Retinal pigment epithelial cell (primary cell): ENCODE measurements at places on chromosomes 1 and 21.

DNA sequence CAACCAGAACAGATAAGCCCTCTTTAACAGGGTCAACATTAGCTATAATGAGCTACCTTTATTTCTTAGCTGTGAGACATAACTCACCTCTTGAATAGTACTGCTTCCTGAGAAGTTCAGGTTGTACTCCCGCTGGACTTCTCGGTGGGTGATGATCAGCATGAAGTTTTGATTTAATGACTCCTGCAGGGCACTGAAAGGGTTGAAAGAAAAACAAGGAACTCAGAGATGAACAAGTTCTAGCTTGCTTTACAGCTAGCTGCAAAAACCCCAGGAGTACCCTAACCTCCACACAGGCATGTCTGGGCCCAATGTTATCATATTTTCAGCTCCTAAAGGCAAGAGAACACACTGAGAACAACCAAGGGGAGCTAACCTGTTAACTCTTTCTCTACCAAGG is 254.4 kb downstream of the FAF1 start:
- no peak for DNase-seq

GRCh38 chr1:189429610-189430009 is 1048.1 kb downstream of the BRINP3 start:
- no peak for DNase-seq

DNA sequence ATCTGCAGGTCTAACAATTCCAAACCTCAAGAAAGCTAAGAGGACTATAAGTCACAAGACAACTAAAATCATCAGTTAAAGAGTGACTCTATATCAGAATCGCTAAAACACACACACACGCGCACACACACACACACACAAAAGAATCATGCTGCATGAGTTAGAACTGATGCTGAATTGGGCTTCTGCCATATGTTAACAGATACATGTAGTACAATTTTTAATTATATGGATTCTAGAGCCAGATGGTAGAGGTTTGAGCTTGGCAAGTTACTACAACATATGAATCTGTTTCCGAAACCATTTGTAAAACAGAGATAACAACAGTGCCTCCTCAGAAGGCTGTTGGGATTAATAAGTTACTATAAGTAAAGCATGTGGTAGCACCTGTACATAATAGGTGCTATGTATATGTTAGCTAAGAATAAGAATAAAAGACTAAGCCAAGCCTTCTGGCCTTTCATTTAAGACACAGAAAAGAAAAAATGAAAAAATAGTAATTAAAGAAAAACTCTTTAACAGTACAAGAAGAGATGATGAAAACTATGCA is 17.9 kb downstream of the EPRS1 start:
- DNase-seq, result no peak

DNA sequence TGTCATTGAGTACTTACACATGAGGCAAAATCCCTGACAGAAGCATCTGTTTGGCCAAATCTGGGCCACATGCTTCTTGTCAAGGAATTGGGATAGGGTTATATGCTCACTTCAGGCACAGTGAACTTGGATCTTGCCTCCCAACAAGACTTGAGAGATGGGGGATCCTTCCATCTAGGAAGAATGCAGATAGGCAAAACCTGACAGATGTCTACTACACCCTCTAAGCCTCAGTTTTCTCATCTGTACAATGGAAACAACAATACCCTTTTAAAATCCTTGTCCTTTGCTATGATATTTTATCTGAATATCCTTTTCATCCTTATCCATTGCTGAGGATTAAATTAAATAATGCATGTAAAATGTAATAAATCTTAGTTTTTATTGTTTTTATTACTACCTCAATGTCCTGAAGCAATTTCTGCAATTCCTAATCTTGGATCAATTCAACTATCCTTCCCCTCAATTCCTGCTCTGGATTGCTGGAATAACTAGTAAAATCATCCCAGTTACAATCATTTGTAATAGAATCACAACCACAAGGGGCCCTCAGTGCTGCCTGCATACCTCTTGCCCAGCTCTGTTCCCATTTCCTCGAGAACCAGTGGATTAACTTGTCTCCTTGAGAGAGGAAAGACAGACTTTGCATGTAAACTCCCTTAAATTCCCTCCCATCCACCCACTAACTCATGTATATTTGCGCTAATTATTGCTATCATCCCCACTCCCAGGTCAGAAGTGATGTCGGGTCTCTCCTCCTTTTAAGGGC is 8.1 kb upstream of the XPR1 start:
- no peak for DNase-seq

DNA sequence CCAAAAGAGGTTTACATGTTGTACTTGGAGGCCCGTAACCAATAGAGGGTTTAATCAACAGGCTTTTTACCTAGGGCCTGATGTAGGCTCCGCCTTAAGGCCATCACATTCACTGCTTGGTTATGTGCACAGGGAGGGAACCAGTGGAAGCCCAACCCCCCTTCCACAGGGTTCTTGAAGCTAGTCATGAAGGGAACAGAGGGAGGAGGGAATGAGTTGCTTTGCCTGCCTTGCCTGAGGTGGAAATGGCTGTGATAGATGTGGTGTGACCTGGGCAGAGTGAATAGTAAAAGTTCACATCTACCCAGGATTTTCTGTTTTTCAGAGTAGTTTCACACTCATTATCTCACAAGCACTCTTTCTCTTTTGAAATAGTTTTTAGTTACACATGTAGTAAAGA is 215.1 kb downstream of the ST6GALNAC3 start:
- no peak for DNase-seq

DNA sequence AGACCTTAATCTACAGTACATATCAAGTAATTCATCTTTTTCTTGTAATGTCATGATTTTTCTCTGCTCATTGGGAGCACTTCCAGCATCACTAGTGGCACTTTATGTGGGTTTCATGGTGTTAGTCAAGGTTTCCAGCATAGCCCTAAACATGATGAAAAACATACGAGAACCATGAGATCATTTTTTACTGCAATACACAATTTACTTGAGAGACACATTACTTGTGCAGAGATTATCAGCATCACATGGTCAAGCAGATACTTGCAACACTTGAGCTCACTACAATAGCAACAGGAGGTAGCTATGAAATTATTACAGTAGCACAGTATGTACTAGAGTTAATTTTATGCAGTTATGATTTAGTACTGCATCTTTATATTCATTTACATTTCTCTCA is 36.4 kb downstream of the ITGB3BP start:
- DNase-seq, result no peak

- DNase-seq, result no peak
Observed at GRCh38 chr1:94962409-94963265, 35.7 kb upstream of the CNN3 start.

- DNase-seq, result no peak
Observed at GRCh38 chr21:35587841-35588380, 472.4 kb downstream of the SETD4 start.

- DNase-seq, result no peak
Observed at GRCh38 chr1:39726600-39726999, 12.1 kb upstream of the PPIE start.
